ENCODE measurements at places on chromosomes 12 and 14.

- DNase-seq: peak; percentile 70
Measured at GRCh38 chr14:99892406-99892805, 99.2 kb downstream of the EML1 start.

DNA sequence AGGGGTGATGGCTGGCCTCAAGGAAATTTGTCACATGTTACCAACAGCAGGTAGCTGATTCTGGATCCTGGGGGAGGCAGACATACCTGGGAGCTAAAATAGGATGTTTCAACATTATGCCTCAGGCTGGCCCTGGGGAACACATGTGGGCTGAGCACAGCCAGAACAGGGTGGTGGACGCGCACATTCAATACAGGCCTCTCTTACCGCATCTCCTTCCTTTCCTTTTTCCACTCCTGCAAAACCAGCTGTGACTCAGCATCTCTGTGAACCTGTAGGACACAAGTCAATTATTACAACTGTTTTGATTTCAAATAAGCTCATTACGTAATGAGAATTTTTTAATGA is 61.0 kb downstream of the NT5DC3 start:
- no peak for DNase-seq

GRCh38 chr12:117076410-117077372 is 22.5 kb downstream of the TESC start:
- DNase-seq: no peak

DNA sequence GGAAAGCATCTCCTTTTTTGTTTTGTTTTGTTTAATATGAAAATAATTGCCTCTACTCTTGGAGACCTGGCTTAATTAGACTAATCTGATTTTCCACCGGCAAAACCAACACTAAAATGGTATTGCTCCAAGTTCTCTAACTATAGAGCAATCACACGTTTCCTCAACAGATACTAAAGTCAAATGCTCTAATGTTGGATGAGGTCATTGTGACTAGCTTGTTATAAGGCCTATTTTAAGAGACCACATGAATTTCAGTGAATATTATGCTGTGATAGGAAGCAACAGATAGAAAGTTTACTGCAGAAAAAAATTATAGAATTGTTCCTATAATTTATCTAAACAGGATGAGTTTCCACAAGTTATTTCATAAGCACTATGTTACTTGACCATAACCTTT is 3.3 kb upstream of the CCDC196 start:
- DNase-seq: no peak

All from fibroblast of the aortic adventitia (primary cell).